ENCODE measurements at places on chromosomes 7 and 10. TPM values are rescaled to one million over a fixed set of nuclear protein-coding genes. Genes with fewer than 3 reads are reported as not detected.
A peak's percentile ranks its signal among the peaks of the same experiment; 100 is the strongest.

GRCh38 chr7:338295-339061 lies 48.5 kb downstream of the FOXL3 start:
- peak; percentile 64 for DNase-seq

- peak; percentile 51 for DNase-seq
These were observed 177.6 kb downstream of the DIP2C start for GRCh38 chr10:511849-512191.

DNA sequence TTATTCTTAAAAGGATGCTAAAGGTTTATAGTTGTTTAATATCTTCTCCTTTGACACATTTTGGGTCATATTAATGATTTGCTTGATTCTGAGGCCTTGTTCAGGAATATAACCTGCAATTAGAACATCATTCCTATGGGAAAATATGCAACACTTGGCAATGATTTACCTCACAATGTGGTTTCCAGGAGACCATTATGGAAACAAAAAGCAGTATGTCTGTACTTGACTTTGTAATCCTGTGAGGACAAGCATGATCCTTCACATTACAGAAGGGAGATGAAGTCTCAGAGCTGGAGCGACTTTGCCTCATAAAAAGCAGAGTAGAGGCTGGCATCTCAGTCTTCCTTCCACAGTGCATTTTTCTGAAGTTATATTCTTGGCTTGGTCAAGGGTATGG lies 57.0 kb upstream of the CDCA7L start:
- no peak for DNase-seq

DNA sequence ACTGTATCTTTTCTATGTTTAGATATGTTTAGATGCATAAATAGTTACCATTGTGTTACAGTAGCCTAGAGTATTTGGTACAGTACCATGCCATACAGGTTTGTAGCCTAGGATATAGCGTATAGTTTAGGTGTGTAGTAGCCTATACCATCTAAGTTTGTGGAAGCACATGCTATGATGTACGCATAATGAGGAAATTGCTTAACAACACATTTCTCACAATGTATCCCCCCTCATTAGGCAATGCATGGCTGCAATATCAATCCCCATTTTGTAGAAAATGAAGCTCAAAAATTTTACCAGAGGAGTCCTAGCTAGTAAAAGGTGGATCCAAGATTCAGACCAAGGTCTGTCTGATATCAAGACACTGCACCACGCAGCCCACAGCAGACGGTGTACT lies 376.4 kb upstream of the NFE2L3 start:
- no peak for DNase-seq

DNA sequence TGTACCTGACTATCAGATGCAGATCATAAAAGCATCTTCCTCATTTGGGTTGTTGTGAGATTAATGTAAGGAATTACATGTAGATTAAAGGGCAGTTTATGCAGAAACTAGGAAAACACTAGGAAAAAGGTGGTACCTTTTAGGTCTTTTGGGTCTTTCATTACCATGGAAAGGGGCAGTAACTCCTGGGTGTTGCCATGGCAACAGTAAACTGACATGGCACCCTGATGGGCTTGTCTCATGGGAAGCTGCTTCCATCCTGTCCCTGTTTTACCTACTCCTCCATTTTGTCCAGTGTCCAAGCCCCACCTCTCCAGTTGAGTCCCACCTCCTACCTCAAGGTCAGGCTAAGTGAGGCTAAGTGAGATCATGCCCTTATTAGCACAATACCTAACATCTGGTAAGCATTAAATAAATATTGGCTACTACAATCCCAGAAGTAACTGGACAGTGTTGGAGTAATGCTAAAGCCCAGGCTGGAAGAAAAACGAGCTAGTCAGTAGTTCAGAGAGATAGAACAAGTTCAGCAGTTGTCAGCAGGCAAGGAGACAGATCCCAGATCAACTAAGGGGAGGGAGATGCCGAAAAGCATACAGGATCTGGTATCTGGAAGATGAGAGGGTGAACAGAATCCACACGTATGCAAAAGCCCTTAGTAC lies 240.0 kb upstream of the AUTS2 start:
- DNase-seq, result no peak

TRIM73 gene
- 0.41 TPM for total RNA-seq

ZFYVE27 gene
- 11.7 TPM for total RNA-seq

CUZD1 gene
- not detected for total RNA-seq

MNX1 gene
- total RNA-seq, result not detected

Measured in Right ventricle myocardium inferior (tissue), 1 donor.